ENCODE measurements at places on chromosomes 3 and 15. TPM values are rescaled to one million over a fixed set of nuclear protein-coding genes. Genes with fewer than 3 reads are reported as not detected.

NEIL1 gene
- 1.4 TPM for polyA plus RNA-seq

CLDN16 gene
- polyA plus RNA-seq = 3.8 TPM

DNA sequence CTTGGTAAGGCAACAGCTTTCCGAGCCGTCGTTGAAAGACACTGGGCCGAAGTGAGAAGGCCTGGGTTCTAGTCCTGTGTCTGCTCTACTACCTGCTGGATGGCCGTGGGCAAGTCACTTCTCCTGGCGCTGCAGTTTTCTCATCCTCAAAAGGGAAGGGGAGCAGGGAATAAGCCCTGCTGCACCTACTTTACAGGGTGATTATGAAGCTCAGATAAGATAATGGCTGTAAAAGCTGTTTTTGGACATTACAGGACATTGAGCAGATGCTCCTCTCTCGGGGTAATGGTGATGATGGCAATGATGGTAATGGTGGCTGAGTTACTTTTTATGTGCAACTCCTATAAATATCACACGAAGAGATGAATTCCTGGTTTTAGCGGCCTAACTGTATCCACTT is 152.6 kb downstream of the FAM43A start:
- no peaks in the 10 kb centered on the region for H3K36me3 ChIP-seq
- H3K27ac ChIP-seq = no peak overlapping the region
- DNase-seq = no peak
- no peaks in the 10 kb centered on the region for H3K4me1 ChIP-seq
- H3K27me3 ChIP-seq = no peaks in the 10 kb centered on the region
- no peak overlapping the region for H3K4me3 ChIP-seq

- DNase-seq = no peak
- no peak overlapping the region for H3K4me3 ChIP-seq
- H3K27ac ChIP-seq = no peak overlapping the region
- no peaks in the 10 kb centered on the region for H3K27me3 ChIP-seq
- no peaks in the 10 kb centered on the region for H3K36me3 ChIP-seq
Observed at GRCh38 chr3:67699882-67700281, 45.5 kb upstream of the SUCLG2 start.

DNA sequence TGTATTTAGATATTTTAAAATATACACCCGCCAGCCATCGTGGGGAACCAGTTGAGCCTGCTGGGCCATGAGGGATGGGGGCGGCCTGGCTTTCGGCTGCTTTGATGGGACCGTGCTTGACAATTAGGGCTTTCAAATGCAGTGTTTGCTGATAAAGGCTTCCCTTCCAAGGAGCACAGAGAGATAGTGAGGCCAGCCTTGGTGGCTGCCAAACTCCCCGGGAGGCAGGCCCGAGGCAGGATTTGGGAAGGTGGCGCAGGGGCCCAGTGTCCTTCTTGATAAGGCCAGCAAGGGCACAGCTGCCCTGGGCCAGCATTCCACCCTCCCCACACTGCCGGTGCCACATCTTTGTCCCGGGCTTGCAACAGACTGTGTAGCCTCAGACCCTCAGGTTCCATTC is 75.6 kb downstream of the LINGO1 start:
- no peak overlapping the region for H3K27ac ChIP-seq
- H3K27me3 ChIP-seq = no peaks in the 10 kb centered on the region

DNA sequence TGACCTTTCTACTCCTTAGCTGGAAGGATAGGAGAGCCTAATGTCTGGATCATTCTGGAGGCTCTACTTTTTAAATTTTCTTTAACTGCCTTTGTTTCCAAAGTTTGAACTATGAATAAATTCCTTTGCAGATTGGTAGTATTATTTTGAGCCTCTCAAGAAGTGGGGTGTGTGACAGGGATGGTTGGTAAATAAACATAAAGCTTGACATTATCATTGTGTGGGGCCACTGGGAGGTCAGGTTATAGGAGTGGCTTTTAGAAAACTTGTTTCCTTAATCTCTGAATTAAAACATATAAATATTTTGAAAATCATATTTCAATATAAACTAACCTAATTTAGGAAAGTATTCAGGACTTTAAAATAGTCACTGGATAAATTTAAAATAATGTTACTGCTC is 89.3 kb downstream of the OTOL1 start:
- no peak overlapping the region for H3K27ac ChIP-seq
- no peak for DNase-seq
- no peaks in the 10 kb centered on the region for H3K36me3 ChIP-seq

- no peaks in the 10 kb centered on the region for H3K27me3 ChIP-seq
- peaks cover 12% of the 10 kb centered on the region for H3K4me1 ChIP-seq
- H3K36me3 ChIP-seq = no peaks in the 10 kb centered on the region
Observed at GRCh38 chr15:67051088-67052045, 14.0 kb upstream of the SMAD3 start.

DNA sequence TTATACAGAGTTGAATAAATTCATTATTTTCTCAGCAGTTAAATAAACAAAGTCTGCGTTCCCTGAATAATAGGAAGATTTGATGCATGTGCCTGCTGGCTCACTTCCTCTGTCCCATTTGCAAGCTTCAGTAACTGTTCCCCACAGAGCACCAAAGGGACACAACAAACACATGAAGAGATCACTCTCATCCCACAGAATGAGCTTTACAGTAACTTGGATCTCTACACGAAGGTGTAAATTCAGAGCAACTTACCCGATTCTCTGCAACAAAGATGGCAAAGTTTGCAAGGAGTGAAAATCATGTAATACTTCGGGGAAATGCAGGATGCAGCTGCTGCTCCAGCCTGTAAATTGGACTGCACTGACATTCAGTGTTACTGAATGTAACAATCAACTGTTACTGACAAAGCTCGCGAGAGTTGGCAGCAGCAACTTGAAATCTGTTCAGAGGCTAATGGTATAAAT is at the start of gene BCHE:
Gene BCHE (minus strand): TSS at position 366 of the 468 bp plus-strand sequence. CDS start 6,390 bp downstream, outside the sequence.
- no peaks in the 10 kb centered on the region for H3K36me3 ChIP-seq
- H3K27ac ChIP-seq = no peak within 1 kb of the TSS
- no peak for DNase-seq
- no peaks in the 10 kb centered on the region for H3K4me1 ChIP-seq
- H3K4me3 ChIP-seq = no peak within 1 kb of the TSS

All from GM12878 (cell line).